ENCODE measurements at places on chromosomes 12 and 14.

DNA sequence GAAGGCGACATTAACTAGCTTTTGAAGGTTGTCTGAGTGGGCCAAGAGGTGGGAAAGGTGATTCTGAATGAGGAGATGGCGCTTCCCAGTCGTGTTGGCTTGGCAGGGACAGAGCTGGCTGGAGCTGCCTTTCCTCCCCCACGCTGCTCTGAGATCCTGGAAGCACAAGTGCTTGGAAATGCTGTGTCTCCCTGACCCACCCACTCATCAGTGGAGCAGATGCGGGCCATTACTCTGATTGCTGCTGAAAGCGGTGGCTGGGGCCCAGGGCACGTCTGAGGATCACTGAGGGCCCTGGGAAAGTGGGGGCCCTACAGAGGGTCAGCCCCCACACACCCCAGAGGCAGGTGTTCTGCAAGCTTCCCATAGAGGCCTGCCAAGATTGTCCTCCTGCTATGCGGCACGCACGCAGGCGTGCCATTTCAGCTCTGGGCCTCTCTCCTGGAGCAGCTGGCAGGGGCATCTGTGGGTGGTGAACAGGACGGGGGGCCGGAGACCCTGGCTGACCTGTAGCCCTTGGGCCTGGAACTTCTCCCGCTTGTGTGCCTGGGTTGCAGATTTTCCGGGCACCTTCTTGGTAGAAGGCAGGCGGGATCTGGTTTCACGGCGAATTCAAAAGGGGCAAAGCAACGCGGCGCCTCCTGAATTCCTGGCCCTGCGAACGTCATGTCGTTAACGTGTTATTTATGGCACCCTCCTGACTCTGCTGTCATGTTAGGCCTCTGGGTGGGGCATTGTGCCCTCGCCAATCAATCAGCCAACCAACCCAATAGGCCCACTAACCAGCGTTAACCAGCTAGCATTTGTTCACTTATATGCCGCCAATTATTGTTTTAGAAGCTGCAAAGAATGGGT lies 133.8 kb upstream of the TBX3 start:
- no peak for DNase-seq

DNA sequence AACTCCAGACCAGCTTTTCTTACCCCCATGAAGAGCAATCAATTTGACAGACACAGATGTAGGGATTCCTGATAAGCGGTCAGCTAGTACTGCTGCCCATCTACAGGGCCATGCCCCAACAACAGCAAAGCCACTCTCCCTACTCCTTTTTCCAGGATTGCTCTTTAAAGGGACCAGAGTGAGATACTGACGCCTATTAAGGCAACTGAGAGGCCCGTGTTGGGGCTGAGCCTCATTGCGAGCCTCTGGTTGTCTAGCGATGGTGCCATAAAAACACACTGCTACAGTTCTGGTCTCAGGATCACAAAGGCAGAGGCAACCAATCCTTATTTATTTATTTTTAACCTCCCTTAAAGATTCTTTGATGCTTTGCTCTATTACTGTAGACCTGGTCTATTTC lies 31.1 kb downstream of the AK7 start:
- no peak for DNase-seq

GRCh38 chr14:55316564-55316963 lies 45.3 kb downstream of the FBXO34 start:
- DNase-seq, result no peak

- peak; percentile 2 for DNase-seq
These were observed 168.2 kb downstream of the SUDS3 start for GRCh38 chr12:118544569-118544968.

- DNase-seq, result no peak
These were observed 280.8 kb downstream of the ATXN7L3B start for GRCh38 chr12:74818412-74818811.

DNA sequence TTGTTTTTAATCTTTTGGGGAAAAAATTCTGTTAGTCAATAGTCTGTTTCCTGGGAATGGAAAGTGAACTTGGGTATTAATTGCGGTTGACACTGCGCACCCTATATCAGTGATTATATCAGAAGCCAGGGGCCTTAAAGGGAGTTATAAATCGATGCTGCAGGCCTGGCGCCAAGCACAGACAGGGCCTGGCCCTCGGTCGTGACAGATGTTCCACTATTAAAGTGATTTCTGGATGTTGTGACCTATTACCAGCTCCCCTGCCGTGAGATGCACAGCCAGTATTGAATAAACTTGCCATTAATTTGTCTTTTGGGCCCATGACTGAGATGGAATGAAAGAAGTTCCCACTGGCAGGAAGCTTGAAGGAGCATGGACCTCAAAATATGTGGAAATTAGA lies 45.1 kb upstream of the KITLG start:
- peak; percentile 13 for DNase-seq

- DNase-seq, result peak; percentile 28
These were observed 227.3 kb downstream of the KTN1 start for GRCh38 chr14:55807053-55807880.

DNA sequence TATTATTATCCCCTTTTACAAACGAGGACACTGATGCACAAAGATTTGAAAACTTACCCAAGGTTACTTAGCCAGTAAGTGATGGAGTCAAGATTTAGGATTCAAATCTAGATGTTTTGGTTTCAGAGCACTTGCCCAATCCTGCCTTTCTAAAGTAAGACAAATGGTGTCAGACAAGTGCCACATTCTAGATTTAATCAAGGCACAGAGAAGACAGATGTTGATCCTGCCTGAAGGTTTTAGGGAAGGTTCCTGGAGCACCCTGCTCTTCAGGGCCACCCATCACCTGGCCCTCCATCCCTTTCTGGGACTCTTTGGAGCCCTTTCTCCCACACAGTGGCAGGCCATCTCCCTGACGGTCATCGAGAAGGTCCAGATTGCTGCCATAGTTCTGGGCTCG lies 2.9 kb downstream of the MARCHF9 start:
- DNase-seq, result no peak

GRCh38 chr14:51462706-51463105 lies 189.0 kb upstream of the FRMD6 start:
- DNase-seq, result no peak

GRCh38 chr14:49479432-49479831 lies 106.7 kb downstream of the RPS29 start:
- DNase-seq, result no peak

- DNase-seq, result peak; percentile 48
These were observed 225.3 kb upstream of the ATP2B1 start for GRCh38 chr12:89933911-89934310.

GRCh38 chr12:68821357-68822188 lies 13.6 kb downstream of the MDM2 start:
- no peak for DNase-seq

- no peak for DNase-seq
These were observed 3.6 kb downstream of the BMAL2 start for GRCh38 chr12:27336282-27336653.

- no peak for DNase-seq
These were observed 9.8 kb upstream of the NELL2 start for GRCh38 chr12:44885902-44886301.

- DNase-seq, result peak; percentile 74
These were observed 6.8 kb upstream of the ASIC1 start for GRCh38 chr12:50050410-50051098.

DNA sequence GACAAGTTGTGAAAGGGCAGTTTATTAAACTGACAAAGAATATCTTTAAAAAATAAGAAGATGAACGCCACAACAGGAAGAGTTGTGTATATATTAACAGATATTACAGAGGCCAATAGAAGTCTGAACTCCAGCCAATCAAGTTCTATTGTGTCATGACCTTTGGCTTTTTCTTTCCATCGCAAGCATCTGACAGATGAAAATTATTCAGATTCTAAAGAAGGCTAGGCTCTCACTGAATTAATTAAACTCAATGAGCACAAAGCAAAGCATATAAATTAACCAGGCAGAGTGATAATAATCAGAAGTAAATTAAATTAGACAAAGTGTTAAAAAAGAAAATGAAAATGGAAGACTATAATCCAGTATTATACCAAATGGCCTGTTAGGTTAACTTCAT lies 62.0 kb upstream of the PYGL start:
- no peak for DNase-seq

DNA sequence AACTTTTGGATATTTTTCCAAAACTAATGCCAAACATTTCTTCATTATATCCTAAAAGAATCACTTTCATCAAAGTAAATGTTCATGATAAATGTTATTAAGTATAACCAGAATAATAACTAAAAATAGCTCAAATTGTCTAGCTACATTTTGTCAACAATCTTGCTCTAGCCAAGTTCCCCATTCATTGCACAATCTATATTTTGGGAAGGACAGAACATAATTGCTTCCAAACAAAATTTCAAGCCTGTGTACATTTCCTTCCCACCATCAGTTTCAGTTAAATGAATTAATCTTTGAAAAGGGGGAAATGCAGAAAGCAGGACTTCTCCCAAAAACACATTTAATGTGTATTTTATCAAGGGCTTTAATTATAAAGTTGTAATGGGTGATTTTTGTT lies 98.0 kb upstream of the PLEKHG7 start:
- DNase-seq, result no peak

DNA sequence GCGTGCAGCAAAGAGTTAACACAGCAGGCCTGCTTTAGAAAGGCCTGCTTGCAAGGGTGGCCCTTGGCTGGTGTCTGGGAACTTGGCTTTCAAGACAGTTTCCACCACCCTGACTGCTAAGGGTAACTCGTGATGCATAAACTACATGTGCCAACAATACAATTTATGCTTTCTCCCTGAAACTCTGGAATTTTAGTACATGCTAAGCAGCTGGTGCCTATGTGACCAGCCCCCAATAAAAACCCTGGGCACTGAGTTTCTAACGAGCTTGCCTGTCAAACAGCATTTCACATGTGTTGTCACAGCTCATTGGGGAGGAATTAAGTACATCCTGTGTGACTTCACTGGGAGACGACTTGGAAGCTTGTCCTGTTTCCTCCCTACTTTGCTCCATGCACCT lies 133.1 kb downstream of the SLC5A8 start:
- peak; percentile 14 for DNase-seq

- no peak for DNase-seq
These were observed 7.0 kb downstream of the BTG1 start for GRCh38 chr12:92138626-92139025.

DNA sequence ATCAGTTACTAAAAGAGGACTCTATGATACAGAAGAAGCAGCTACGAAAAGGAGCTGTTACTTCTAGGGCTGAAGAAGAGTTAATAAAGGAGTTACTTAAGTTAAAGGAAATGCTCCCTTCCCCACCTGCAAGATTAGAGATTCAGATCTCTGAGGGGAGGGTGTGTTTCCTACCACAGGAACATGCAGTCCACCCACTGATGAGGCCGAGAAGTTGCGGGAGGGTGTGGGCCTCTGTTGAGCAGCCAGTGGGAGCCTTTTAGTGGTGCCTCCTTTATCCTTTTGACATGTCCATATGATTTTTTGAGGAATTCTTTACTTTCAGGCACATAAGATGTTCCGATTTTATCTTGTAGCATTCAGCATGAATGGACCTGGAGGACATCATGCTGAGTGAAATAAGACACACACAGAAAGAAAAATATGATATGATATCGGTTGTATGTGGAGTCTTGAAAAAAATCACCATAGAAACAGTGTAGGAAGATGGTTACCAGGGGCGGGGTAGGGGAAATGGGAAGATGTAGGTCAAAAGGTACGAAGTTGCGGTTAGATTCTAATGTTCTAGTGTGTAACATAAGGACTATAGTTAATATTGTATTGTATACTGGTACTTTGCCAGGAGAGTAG lies 4.4 kb upstream of the M6PR start:
- DNase-seq, result no peak

- DNase-seq, result no peak
These were observed 1.3 kb downstream of the PPFIA2 start for GRCh38 chr12:81757731-81758365.

GRCh38 chr12:117901631-117902030 lies 67.2 kb downstream of the KSR2 start:
- DNase-seq, result no peak

DNA sequence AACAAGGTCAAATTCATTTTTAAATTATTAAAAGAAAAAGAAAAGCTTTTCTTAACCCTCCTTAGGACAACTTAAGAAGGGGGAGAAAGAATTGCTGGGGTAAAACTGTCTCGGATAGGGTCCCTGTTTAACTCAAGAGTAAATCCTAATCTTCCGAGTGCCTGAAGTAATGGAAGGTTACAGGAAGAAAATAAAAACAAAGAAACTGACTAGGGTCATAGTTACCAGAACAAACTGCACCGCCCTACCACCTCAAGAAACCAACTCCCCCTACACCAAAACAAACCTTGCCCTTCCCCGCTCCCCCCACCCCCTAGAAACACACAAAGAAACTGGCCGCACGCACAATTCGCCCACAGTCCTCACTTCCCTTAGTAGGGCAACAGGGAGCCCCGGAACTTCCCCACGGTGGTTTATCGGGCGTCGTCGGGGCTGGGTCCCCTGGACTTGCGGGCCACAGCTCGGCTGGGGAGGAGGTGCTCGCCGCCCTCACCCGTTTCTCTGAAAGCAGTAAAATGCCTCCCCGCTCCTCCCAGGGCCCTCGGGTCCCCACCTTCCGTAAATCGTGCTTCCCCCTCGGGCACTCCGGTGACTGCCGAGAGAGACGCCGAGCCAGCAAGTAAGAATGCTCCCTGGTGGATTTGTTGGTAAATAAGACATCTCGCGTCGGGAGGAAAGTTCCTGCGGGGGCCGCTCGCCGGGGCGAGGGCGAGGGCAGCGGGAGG lies 2.4 kb downstream of the SINHCAF start:
- DNase-seq, result no peak

DNA sequence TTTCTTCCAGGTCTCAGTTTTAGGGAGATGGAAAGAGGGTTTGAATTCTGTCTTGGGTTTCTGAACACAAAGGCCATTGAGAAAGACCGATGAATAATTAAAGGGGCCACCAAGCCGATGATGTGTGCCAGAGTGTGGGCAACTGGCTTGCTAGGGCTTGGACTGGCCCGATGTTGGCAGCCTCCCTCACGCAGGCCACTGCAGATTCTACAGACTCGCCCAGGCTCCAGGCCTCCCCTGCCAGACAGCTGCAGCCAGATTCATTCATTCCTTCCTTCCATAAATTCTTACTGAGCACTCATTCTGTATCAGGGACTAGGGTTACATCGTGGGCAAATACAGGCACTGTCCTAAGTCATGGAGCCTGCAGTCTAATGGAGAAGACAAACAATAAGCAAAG lies 34.9 kb downstream of the ACTN1 start:
- DNase-seq, result no peak

GRCh38 chr14:87260460-87260859 lies 732.5 kb downstream of the GALC start:
- DNase-seq, result no peak

DNA sequence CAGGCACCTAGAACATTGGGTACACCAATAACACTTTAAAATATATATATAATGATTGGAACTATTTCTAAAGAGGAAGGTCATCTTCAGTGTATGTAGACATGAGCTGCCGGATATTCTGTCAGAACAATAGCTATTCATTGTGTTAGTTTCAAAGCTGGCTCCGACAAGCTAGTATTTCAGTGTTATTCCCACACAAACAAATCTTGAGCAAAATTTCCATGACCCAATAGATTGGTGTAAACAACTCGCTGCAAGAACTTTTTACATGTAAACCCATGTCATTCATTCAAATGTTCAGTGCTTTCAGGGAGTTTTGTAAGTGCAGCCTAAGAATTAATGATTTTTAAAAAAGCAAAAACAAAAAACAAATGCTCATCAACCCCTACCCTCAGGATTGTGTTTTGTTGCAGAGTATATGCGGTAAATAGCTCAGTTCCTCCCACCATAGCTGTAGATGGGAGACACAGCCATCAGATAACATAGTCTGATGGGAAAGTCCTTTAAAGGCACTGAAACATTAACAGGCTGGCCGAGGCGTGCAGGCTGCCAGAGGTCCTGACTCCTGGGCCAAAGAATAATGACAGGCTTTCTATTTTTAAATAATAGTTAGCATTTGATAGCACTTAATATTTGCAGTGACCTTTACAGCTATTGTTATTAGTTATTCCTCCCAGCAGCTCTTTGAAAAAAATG lies 150.3 kb upstream of the ARHGAP5 start:
- DNase-seq, result no peak

All from fibroblast of upper back skin (primary cell).